ENCODE measurements at places on chromosomes 6 and 20.

- DNase-seq, result no peak
Measured at GRCh38 chr20:14576196-14576877, 238.9 kb upstream of the FLRT3 start.

DNA sequence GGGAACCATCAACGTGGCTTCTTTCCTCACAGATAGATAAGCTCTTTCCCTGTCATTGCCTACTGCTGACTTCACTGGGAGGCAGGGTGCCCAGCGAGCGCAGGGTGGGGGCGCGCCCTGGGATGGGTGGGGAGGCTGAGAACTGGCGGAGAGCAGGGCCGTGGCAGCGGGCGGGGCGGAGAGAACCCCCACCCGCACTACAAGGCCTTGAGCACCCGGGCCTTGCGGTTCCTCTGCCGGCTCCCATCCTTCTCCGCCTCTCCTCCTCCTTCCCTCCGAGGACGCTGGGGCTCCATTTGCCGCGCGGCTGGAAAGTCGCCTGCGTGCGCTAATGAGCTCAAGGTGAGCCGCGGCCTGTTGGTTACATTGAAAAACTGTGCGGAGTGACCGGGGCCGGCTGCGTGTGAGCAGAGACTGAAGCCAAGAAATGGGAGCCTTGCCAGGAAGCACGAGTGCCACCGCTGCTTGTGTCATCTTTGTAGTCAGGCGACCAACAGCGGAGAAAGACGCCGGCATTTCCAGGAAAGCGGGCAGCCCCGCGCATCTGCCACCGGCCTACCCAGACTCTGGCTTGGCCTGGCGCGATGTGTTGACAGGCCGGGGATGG lies 963.5 kb upstream of the SLC35B3 start:
- no peak for DNase-seq

DNA sequence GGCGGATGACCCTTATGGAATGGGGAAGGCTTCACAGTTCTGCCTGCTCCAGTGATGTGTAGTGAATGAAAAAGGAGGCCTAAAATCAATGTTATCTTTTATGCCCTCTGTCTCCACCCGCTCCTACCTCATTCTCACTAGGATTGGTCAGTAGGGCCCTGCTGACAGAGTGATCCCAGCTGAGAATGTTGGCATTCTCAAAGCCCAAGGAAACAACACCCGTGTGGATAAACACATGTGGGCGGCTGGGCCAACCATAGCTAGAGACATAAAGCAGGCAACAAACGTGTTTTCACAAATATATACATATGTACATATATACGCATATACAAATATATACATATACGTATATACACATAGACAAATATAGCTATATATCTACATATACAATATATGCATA lies 4.5 kb downstream of the RIPK1 start:
- DNase-seq, result no peak

GRCh38 chr6:7292596-7293255 lies 20.3 kb downstream of the SSR1 start:
- DNase-seq, result no peak

DNA sequence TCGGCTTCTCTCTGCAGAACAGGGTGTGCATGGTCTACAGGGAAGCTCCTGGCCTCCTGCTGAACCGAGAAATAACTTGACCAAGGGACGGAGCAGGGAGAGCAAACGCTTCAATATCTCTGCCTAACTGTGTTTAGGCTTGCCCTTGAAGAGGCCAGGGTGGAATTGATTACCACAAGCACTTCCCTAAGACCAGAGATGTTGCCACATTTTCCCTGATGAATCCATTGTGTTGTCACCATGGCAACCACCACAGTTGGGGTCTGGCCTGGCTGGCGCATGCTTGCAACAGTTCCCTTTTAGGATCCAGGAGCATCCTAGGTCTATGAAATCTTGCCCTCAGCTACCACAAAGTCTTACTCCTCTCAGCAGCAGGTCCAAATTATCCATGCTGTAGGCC lies 213.5 kb upstream of the SULF2 start:
- peak; percentile 74 for DNase-seq

- peak; percentile 69 for DNase-seq
Measured at GRCh38 chr20:48657426-48658197, 170.2 kb downstream of the PREX1 start.

- DNase-seq, result no peak
Measured at GRCh38 chr6:135021310-135022049, 33.1 kb downstream of the HBS1L start.
